Thymus (tissue), 14 donors: ENCODE measurements at places on chromosomes 7 and 10.

DNA sequence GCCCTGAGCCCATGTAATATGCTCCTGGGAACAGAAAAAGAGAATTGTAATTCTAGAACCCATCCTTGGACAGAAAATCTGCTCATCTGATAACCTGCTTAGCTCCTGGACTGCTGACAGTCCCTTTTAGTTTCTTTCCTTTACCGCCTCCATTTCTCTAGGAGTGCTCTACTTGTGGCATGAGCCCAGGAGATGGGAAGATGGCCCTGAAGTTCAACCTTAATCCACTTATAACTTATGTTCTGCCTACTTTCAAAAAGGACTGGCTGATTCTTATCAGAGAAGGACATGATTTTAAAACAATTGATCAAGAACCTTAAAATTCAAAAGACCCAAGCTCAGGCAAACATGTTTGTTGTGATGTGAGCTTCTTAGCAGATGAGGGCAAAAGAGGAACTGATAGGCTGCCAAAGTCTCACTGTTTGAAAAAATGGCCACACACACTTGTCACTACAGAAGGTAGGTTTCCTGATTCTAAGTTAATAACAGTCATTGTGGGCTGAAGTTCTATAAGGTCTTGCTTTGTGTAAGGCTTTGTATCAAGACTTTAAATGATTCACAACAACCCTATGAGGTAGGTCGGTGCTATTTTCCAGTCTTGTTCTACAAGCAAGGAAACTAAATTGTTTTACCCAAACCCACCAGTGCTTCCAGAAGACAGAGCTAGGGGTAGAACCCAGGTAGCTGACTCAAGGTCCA lies 94.3 kb upstream of the AFAP1L2 start:
- DNase-seq: no peak

- no peak for DNase-seq
Measured at GRCh38 chr7:18289788-18290187, 205.8 kb upstream of the HDAC9 start.

GRCh38 chr10:12750526-12751201 lies 250.8 kb downstream of the CCDC3 start:
- DNase-seq: no peak

DNA sequence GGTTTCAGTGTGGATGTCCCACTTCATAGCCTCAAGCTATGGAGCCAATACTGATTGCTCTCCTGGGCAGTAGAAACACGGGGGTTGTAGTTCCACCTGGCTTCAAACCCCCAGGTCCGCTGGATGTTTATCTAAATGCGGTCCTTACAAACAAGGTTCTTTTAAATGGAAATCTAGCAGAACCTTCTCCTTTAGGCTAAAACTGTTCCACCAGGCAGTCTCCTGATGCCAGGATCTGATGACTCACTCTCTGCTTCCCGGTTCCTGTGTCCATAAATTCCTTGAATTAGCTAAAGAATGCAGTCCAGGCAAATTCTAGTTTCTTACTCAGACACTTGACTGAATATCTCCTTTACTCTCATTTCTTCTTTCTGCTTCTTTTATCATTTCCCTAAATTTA lies 108.4 kb upstream of the FAM3C start:
- no peak for DNase-seq
